ENCODE measurements at places on chromosomes 3 and 15.

- no peak for DNase-seq
Observed at GRCh38 chr3:24305795-24306467, 188.7 kb downstream of the THRB start.

DNA sequence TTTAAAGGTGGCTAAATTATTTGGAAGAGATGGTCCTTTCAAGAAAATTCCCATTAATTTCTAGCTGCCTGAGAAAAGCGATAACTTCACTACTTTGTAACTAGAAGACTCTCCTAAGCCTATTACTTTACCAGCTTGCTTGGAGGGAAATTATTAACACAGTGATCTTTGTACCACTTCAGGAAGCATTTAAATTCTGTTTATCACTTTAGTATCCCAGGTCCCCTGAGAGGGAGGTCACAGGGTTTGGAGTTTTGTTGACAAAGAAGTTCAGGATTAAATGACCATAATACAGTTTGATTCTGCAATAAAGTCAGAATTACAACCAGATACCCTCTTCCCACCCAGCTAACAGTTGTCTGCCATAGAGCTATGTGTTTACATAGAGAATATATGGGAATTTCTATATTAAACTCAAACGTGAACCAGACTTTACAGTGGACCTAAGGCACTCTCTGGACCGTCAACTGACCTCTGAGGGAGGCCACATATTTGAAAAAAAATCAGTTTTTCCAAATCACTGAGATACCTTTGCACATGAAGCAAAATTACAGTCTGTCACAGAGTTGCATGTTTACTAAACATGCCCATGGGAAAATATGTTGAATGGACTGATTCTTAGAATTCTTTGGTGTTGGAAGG lies 3.0 kb downstream of the SLC27A2 start:
- DNase-seq, result no peak

DNA sequence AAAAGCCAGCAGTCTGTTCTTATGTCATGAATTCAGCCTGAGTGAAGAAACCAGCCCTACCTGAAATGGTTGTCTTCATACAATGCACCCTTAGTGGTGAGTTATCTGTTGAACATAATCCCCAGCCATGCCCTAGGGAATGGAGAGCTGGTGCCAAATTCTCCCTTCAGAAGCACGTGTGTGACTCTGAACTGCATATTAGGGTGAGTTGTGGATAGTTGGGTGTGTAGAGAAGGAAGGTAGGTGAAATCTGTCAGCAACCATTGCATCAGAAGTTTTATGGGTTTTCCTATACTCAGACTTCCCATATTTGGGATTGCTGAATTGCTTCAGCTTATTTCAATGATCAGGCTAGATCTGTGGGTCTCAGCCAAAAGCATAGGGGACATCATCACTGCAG lies 46.5 kb upstream of the TP63 start:
- no peak for DNase-seq

GRCh38 chr3:12961007-12961696 lies 112.1 kb downstream of the IQSEC1 start:
- no peak for DNase-seq

DNA sequence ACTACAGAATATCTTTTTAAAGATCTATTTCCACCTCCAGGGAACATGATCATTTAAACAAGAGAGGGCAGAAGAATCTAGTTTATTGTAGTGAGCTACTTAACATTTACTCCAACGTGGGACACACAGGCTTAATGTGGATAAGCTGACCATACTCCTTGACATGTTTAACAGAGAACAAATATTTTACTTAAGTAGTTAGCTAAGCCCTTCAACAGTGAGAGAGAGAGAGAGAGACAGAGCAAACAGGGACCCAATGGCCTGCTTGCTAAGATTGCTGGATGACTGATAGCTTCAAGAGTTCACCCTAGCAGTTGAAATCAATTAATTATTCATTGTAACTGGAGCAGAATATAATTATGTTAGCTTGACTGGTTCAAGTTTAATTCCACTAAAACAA lies 158.6 kb downstream of the ADAM10 start:
- no peak for DNase-seq
